ENCODE measurements at places on chromosomes 3 and 15. TPM values are rescaled to one million over a fixed set of nuclear protein-coding genes. Genes with fewer than 3 reads are reported as not detected.

The RPP14 gene
- 17.8 TPM for total RNA-seq

The ALDH1L1 gene
- total RNA-seq: not detected

The XCR1 gene
- not detected for total RNA-seq

The TF gene
- 0.18 TPM for total RNA-seq

The BCHE gene
- total RNA-seq: under 0.01 TPM

The TM6SF1 gene
- 46.6 TPM for total RNA-seq

The WDR49 gene
- total RNA-seq: 0.20 TPM

The ATR gene
- 27.4 TPM for total RNA-seq

The CISH gene
- 0.28 TPM for total RNA-seq

The ST3GAL6 gene
- total RNA-seq: 27.6 TPM

The ZBED2 gene
- not detected for total RNA-seq
